ENCODE measurements at places on chromosomes 13 and 19.

DNA sequence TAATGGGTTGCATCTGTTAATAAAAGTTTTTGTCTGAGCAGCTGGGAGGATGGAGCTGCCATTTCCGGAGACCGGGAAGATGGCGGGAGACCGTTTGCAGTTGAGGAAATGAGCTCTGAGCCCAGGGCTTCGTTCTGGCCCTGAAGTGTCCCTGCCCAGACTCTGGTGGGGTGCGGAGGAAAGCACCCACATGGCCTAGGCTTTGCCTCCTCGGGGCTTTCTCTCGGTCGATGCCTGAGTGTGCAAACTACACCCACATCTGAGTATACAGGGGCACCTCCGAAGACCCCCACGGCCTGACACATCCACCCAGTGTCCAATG is 15.6 kb upstream of the NANOS3 start:
- no peak for DNase-seq

DNA sequence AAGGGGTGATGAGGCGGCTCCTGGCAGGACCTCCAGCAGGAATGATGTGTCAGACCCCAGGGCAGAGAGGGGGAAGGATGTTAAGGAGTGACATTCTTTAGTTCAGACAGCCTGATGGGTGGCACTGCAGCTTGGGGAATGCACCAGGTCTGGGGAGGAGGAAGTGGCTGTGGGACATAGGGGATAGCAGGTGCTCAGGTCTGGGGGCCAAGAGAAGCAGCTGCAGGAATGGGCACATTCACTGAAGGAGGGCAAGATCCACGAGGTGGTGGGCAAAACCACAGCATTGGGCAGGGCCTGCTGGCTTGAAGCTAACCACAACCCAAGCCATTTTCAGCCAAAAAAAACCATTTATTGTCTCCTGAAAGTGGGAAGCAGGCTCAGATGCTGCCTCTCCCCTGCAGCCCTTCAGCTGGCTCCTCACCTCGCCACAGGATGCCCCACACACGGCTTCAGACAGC is 26.5 kb downstream of the COMP start:
- no peak for DNase-seq

- DNase-seq = no peak
Measured at GRCh38 chr13:44730099-44730498, 154.0 kb upstream of the TSC22D1 start.

GRCh38 chr19:6720369-6721137 is at the start of gene C3:
C3 (minus strand) TSS chr19:6720650; CDS start chr19:6720589, 61 bp downstream.
- no peak for DNase-seq

GRCh38 chr19:33580026-33580644 is 41.6 kb upstream of the CHST8 start:
- no peak for DNase-seq

DNA sequence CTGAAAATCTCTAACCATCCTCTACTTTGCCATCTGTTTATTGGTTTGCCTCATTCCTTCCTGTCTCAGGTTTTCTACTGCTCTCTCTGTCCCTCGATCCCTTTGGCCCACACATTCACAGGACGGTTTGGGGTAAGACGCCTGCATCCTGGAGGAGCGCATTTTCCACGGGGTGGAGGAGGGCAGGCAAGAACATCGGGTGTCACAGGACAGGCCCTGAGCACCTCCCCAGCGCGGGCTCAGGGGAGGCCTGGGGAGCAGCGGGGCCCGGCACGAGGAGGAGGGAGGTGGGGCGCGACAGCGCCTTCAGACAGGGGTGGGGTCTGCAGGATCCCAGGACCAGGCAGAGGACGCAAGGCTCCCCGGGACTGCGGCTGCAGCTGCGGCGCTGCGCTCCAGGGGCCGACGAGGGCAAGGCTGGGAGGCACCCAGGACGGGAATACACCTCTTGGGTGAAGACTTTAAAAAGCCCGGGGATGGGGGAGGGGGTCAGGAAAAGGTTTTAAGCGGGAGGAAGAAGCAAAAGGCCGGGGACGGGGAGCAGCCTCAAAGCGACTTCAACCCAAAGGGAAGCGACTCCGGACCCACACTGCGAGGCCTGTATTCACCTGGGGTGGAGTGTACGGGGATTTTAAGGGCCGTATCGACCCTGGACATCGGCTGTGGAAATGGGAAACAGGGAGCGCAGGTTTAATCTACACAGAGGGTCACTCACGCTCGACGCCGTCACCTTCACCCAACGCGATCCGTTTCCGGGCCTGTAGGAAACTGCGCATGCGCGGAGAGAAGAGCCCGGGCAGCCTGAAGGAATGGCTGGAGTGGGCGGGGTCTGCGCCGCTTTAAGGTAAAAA is at the start of gene ZNF415:
ZNF415 (minus strand) TSS at position 770 of the 851 bp plus-strand sequence. CDS start 10,234 bp downstream, outside the sequence.
- DNase-seq = peak; percentile 64

DNA sequence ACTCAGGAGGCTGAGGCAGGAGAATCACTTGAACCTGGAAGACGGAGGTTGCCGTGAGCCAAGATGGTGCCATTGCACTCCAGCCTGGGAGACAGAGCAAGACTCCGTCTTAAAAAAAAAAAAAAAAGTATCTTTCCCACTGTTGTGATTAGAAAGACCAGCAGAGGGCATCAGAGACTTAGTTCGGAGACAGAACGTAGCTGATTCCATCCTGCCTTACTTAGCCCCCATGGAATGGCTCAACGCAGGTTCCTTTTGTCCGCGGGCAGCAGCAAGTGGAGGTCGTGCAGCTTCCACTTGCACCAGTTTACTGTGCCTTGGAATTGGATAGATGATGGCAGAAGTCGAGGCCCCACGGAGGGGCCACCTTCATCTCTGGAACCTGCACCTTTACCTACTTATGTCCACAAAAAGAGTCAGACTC is 8.1 kb downstream of the TIMM29 start:
- peak; percentile 33 for DNase-seq

DNA sequence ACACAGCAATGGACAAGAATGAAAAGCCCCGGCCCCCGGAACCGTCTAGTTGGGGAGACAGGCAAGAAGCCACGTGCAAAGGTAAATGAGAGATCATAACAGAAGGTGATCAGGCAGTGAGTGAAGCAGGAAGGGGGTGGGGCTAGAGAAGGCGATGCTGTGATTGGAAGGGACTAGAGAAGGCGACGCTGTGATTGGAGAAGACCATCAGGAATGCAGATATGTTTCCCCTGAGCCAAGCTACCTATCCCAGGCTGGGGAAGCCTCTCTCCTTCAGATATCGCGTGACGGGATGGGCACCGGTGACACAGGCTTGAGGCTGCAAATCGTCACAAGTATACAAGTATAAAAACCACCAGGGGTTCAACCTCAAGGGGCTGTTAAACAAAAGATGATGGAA is 21.8 kb downstream of the DCAF15 start:
- peak; percentile 57 for DNase-seq
